ENCODE measurements at places on chromosomes 7 and 10. TPM values are rescaled to one million over a fixed set of nuclear protein-coding genes. Genes with fewer than 3 reads are reported as not detected.

GRCh38 chr10:61757525-61758397 lies 95.0 kb downstream of the CABCOCO1 start:
- DNase-seq, result no peak
- H3K36me3 ChIP-seq, result no peaks in the 10 kb centered on the region
- H3K4me1 ChIP-seq, result peaks cover 30% of the 10 kb centered on the region

GRCh38 chr7:158124671-158125079 lies 462.9 kb downstream of the PTPRN2 start:
- H3K36me3 ChIP-seq, result no peaks in the 10 kb centered on the region
- no peak overlapping the region for H3K27ac ChIP-seq
- H3K27me3 ChIP-seq, result no peaks in the 10 kb centered on the region
- H3K4me3 ChIP-seq, result no peak overlapping the region

DNA sequence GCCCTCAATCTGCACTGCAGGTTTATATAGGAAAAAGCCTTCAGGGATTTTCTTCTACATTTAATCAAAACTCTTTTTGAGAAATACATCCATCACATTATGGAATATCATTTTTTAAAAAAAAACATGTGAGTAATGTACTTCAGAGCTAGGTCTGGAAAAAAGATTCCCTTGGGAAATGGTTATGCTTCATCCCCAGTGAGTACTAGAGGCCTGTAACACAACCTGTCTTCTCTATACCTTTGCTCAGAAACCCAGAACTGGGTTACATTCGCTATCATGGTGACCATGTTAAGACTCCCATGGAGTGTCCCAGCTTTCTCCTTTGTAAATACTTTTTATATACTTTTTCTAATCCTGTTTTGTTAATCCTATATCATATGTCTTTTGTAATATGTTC lies 186.9 kb downstream of the LRRTM3 start:
- H3K27me3 ChIP-seq, result no peaks in the 10 kb centered on the region
- no peak overlapping the region for H3K4me3 ChIP-seq
- peaks cover 10% of the 10 kb centered on the region for H3K4me1 ChIP-seq

- H3K36me3 ChIP-seq, result no peaks in the 10 kb centered on the region
- no peaks in the 10 kb centered on the region for H3K27me3 ChIP-seq
- H3K4me3 ChIP-seq, result no peak overlapping the region
- DNase-seq, result no peak
Observed at GRCh38 chr7:12475362-12476063, 71.8 kb upstream of the VWDE start.

NACAD gene
- total RNA-seq, result 1.0 TPM

- H3K4me1 ChIP-seq, result no peaks in the 10 kb centered on the region
- H3K4me3 ChIP-seq, result no peak overlapping the region
- DNase-seq, result no peak
Observed at GRCh38 chr10:2611603-2612002, 455.7 kb upstream of the PFKP start.

DNA sequence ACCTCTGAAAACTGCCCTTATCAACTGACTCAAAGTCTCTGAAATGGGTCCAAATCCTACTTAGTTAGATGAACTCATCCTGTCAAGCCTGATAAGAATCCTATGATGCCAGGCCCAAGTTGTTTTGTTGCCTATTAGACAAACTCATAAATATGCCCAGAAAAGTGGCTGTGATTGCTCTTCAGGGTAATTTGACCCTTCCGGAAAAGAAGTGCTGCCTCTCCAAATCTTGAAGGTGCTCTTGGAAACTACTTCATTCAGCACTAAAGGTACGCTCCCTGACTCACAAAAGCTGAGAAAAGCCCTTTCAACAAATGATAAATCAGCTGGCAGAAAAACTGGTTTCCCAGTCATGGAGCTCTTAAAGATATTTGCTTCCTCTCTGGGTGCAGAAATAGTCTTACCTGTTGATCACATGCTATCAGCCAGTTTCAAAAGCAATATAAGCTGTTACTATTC lies 6.7 kb downstream of the IFIT5 start:
- DNase-seq, result no peak
- no peak overlapping the region for H3K4me3 ChIP-seq
- no peaks in the 10 kb centered on the region for H3K27me3 ChIP-seq
- H3K27ac ChIP-seq, result no peak overlapping the region
- H3K36me3 ChIP-seq, result no peaks in the 10 kb centered on the region

GRCh38 chr7:123494193-123494796 lies 40.1 kb downstream of the IQUB start:
- H3K27me3 ChIP-seq, result no peaks in the 10 kb centered on the region
- no peaks in the 10 kb centered on the region for H3K36me3 ChIP-seq
- no peak overlapping the region for H3K4me3 ChIP-seq

HOXA4 gene
- 4.8 TPM for total RNA-seq

CYP2C19 gene
- 1.0 TPM for total RNA-seq

All from Caco-2 (cell line).